Stimulated activated CD8-positive, alpha-beta memory T cell treated with anti-CD3 and anti-CD28 coated beads, Interleukin-15, amount 100 ng/mL, for 1 hour (primary cell): ENCODE measurements at places on chromosomes 5 and 9.

DNA sequence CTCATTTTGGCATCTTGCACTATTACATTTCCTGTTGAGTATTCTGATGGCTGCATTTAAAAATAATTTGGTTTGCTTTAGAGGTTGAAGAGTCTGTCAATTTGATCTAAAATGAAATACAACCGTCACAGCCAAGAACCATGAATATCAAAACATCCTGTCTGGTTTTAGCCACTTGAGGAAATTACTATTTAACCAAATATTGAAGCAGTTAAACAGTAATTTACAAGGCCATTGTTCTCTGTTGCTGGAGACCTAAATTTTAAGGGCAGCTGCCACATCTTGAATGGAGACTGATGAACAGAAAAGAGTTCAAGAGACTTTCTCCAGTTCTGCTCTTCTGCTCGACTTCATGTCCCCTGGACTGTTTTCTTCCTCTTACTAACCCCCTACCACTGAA, 549.4 kb downstream of the LRRC70 start:
- no peak for DNase-seq

GRCh38 chr9:123343443-123344191, 12.4 kb upstream of the CRB2 start:
- no peak for DNase-seq

- DNase-seq, result no peak
Measured at GRCh38 chr5:25570067-25570583, 925.3 kb upstream of the CDH10 start.

DNA sequence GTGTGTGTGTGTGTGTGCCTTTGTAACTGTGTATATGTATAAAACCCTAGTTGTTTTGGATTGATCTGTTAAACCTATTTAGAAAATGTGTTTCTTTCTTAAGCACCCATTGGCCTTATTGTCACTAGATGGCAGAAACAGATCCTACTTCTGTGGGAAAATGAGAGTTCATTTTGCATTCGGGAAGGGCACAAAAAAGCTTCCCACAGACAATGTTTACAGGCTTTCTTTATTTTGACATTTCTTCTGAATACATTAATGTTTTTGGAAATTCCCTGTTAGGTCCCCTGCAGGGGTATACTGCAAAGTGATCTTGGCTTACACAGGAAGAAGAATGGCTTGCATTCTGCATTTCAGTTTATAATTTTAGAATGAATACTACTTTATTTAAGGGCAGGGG, 481.8 kb upstream of the ARRDC3 start:
- DNase-seq, result no peak

DNA sequence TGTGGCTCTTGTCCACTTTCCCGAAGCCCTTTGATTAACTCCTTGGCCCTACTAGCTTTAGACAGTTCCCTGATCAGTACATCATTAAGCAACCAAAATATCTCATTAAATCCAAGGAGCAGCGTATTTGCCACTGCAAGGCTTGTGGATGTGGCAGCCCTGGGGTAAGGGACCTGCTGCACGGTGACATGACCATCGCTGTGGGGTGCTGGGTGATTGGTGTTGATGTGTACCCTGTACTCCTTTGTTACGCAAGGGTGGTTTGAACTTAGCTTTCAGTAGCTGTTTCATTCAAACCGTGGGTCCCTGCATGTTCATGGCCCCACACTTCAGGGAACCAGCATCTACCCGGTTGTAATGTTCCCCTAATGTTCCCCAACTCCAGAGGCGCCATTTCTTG, 41.0 kb downstream of the OTULIN start:
- DNase-seq, result no peak

GRCh38 chr5:58317808-58318207, 142.1 kb downstream of the PLK2 start:
- no peak for DNase-seq

DNA sequence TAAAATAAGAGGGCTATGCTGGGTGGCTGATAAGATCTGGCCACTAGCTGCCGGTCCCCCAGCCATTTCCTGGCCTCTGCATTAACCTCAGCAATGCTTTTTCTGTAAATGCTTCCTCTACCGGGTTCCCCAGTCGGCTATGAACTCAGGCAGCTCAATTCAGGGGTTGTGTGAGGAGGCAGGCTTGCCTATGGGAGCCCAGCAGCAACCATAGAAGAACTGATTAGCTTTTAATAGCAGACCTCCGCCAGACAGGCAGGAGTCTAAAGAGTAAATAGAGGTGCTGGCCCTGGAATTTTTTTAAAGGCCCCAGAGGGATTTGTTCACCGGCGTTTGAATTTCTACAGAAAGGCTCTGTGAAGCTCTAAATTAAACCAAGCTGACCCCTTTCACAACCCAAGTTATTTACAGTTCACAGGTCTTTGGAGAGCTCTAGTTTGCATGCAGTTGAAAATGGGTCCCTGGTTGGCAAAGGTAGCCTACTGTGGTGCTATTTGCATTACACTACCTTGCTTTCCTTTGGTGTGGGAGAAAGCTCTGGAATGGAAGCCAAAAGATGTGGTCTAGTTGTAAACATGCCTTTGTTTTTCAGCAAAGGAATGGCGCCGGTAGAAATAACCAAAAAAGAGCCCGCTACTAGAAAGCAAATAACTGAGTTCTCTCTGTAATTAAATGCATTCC, 289.7 kb upstream of the SEMA6A start:
- DNase-seq, result no peak

DNA sequence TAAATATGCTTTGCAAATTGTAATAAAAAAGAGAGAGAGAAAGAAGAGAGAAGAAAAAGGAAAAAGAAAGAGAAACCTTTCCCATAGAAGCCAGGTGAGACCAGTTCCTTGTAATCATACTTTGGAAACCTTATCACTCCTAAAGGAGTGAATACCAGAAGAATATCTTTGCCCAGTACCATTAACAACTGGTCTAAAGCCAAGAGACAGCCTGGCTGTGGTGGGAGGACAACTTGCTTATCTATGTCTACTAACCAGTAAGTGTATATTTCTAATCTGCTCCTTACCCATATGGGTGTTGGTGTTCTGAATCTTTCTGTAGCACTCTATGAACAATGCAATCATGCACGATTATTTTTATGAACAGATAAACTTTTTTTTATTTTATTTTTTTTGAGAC, 10.5 kb upstream of the TXN start:
- DNase-seq, result no peak

DNA sequence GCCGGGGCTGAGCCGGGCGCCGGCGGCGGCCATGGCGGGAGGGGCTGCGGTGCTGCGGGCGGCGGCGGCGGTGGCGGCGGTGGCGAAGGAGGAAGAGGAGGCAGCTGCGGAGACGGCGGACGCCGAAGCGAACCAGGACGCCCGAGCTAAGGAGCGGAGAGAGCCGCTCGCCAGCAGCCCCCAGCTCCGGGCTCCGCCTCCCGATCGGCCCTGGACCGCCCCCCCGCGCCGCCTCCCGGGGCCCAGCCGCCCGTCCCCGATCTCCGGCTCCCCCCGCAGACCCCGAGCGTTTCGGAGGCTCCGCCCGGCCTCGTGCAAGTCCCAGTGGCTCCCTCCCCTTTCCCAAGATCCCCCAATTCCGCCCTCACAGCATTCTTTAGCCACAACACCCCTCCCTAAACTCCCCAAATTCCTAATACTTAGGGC, at the start of gene ASTN2:
Gene ASTN2, minus strand, starts transcription at position 152 of the 426 bp plus-strand sequence. Its CDS starts 119 bp downstream, at position 33.
- DNase-seq, result no peak

DNA sequence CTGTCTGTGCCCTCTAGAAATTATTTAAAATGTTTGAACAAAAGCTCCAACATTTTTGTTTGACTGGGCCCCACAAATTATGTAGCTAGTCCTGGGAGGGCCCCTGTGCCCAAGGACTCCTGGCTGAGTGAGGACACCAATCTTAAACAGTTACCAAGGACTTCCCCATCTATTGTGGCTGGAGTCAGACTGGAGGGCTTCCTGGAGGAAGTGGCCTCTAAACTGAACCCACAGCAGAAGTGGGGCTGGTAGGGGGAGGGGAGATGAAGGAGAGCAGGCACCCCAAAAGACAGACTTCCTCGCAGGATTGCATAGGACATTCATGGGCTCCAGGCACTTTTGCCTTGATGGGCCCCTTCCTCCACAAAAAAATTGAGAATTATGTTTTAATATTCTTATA, 8.1 kb downstream of the ADAMTS13 start:
- DNase-seq, result no peak

DNA sequence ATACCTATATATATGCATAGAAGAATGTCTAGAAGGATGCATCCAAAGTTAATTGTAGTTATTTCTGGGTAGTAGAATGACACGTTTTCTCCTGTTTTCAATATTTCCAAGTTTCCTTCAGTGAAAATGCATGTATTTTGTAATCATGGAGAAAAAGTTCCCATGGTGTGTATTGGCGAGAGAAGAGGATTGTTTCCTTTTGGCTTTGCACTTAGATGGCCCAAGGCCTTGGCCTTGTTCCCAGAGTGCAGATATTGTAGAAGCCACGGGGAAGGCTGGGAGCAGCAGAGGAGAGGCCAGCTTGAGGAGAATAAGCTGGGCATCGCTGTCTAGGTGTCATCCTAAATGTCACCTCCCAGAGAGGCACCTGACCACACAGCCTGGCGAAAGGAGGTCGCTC, 44.0 kb downstream of the IRF1 start:
- DNase-seq, result no peak

DNA sequence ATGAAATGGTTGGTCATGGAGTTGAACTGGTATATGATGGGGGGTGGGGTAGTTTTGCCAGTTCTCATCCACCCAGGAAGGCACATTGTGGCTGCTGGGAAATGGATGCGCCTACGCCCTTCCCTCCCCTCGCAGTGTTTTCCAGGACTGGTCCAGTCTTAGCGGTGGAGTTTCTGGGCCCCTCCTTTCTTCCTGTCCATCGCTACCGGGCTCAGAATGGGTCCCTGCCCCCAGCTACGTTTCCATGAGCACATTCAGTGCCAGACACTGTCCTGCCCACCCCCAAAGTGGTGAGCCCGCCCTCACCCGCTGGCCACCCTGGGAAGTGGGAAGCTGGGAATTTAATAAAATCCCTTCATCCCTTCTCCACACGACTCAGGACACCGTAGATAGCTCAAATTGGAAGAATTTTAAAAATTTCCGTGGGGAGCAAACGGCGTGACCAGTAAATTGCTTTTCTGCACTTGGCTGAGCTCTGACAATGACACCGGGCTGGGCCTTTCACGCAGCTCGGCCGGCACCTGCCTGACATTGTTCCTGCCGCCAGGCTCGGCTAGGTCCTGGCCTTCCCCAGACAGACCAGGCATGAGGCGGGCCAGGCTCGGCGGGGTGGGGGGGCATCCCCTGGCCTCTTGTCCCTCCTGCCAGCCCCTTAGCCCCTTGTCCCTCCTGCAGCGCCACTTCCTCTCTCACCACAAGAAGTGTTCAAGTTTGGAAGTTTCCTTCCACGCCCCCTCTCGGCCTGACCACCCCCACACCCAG, 3.6 kb downstream of the FGF18 start:
- DNase-seq, result no peak

- DNase-seq, result no peak
Measured at GRCh38 chr5:95801532-95801931, 21.0 kb downstream of the GLRX start.

- no peak for DNase-seq
Measured at GRCh38 chr9:110887276-110887675, 151.0 kb downstream of the LPAR1 start.
